ENCODE measurements at places on chromosomes 6 and 20.

GRCh38 chr6:132405143-132405915 lies 4.1 kb upstream of the MOXD1 start:
- no peak for DNase-seq

DNA sequence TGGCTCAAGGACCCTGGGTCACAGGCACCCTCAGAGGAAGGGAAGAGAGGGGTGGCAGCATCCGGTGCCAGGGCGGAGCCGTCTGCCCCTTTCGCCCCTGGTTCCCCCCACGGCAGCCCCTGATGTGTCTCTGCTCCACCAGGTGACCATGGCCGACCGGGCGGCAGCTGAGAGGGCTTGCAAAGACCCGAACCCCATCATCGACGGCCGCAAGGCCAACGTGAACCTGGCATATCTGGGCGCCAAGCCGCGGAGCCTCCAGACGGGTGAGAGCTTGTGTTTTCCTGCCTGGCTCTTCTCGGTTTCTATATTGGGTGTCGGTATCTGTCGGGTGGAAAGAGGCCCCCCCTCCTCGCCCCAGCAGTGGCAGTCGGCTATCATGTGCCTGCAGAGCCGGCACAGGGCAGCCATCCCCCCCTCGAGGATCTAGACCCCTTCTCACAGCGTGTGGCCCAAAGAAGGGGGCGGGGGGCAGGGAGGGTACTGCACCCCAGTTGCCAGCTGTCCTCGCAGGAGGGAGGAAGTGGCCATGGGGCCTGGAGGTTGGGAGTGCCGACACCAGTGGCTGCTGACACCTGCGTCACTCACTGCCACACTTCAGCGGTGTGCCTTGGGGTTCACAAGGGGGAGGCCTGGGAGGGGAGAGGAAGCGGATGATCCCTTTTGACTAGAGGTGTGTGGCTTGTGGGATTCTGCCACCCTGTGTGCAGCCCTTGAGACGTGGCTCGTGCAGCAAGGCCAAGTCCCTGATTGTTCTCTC lies 1.5 kb downstream of the RBM38 start:
- peak; percentile 41 for DNase-seq

DNA sequence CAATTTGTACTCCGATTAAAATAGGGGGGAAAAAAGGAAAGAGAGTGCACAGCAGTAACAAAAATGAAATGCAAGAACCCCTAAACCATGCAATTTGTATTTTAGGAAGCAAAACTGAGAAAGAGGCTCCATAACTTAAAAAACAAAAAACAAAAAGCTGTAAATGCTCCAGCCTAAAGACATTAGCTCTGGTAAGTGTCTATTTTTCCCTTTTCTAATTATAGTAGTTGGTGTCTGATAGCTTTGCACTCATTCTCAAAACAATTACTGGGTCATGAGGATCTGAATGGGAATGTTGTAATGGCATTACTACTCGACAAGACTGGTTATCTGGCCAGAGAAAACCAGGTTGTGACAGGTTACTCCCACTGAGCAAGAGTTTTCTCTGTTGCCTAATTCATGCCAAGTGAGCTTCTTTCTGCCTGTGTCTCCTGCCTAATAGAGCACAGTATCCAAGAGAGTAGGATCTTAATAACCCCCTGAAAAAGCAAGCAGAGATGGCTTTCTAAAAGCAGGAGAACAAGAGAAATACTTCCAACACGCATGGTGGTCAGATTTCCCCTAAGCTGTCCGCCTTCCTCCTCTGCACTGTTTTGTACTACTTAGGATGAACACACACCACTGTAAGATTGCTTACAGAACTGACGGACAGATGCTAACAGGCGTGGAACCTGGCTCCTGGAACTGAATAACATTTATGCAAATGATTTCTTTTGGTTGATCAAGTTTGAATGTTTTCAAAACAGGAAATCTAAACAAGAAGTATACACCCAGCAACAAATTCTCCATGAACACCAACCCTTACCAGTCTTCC lies 86.4 kb downstream of the FKBP5 start:
- DNase-seq = no peak

GRCh38 chr6:117674503-117674902 lies 766 bp upstream of the NUS1 start:
- DNase-seq = no peak

DNA sequence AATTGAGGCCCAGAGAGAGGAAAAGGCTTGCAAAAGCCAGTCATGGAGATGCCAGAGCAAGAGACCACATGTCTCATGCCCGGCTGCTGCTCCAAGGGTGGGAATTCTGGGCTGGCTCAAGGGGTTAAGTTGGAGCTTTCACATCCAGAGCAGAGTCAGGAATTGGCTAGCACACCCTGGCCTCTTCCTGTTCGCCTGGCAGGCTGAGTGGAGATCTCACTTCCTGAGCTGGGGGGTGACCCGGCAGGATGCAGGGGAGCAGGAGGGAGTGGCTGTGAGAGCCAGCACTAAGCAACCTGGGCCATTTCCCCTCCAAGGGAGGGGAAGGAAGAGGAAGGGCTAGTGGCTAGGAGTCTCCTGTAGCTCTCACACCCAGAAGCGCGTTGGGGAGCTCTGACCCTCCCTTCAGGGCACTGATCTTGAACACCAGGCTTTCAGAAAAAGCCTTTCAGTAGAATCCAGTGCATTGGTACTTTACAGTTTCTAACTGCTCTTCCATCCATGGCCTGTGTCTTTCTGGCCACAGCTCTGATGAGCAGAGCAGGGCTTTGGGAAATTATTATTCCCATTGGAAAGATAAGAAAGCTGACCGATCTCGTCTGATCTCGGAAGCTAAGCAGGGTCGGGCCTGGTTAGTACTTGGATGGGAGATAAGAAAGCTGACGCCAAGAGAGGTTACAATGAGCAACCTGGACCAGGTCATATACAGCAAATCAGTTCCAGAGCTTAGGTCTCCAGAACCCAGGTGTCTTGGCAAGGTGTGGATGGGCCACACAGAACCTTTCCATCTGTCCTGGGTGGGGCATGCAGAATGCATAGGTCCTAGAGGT lies 2.2 kb upstream of the CCM2L start:
- no peak for DNase-seq
